ENCODE measurements at places on chromosomes 6 and 20.

DNA sequence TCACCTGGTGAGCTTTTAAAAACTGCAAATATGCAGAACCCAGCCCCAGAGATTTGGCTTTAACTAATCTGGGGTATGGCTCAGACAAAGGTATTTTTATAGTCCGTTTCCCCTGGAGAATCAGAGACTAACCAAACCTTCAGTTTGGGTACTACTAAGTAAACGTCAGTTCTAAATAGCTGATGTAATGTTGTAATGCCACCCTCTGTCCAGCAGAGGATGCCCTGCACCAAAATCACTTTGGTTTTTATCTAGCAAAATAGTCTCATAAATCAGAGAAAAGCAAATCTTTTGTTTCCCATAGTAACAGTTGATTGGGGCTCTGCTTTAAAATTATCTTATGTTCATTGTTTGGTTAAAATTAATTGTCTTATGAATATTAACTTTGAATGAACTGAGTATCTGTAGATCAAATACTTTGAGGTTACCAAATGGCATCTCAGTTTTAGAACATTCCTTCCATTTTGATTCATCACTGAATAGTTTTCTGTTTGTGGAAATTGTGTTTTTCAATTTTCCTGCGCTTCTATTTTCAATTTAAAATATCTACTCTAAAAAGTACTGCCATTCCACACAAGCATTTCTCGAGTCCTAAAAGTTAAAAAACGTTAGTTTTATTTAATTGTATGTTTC lies 278.3 kb upstream of the PLCB4 start:
- no peak for DNase-seq

DNA sequence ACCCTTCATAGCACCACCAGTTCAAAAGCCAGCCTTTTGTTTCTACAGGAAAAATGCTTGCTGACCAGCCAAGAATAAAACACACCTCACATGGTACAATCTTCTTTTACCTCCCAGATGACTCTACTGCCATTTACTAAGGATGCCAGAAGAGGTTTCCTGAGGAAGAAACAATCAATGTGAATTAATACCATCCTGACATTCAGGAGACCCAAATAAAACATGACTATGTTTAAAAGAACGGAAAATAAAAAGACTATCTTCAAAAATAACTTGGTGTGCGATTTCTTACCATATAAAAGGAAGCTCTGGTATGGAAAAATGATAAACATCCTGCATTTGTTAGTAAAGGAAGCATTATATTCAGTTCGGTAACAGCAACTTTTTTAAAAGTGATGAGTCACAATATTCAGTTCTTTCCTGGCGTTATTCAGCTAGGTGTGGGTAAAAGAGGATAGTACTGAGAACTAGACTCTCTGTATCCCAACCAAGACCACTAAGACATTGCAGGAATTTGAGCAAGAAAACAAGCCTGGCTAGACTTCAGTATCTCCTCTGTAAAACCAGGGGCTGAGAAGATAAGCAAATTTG lies 16.3 kb downstream of the COL21A1 start:
- no peak for DNase-seq

GRCh38 chr6:93040375-93040774 lies 379.0 kb downstream of the EPHA7 start:
- no peak for DNase-seq

DNA sequence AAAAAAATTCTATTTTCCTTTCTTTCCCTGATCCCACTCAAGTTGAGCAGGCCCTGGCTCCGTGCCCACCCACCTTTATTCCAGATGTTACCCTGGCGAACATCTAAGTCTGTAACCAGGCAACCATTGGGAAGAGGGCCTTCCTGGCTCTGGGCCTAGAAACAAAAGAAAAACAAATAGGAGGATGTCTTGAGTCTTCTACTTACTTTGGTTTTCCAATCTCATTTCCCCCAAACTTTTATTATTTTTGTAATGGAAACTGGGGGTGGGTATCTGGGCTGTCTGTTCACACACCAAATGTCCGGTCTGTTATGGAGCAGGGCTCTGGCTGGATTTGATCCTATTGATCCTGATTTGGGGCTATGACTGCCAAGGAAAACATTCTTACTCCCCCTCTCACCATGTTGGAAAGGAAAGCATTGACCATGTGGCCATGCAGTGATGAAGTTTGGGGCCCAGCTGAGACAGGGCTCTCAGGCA lies 744.1 kb downstream of the DHX35 start:
- DNase-seq: no peak

DNA sequence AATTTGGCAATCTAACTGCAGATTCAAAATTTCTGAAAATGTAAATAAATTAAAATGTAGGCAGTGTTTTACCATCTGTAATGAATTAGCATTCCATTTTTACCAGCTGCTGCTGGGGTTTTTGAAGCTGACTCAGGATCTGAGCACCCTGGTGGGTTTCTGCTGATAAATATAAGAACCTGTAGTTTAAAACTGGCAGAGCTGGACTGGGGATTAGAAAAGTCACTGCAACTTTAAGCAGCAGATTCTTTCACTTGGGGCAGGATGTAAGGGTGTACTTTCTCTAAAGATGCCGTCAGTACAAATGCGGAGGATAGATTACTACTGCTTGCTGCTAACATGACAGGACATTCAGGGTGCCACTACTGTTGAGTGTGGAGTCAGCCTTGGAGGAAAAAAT lies 341.8 kb downstream of the CDKAL1 start:
- no peak for DNase-seq

DNA sequence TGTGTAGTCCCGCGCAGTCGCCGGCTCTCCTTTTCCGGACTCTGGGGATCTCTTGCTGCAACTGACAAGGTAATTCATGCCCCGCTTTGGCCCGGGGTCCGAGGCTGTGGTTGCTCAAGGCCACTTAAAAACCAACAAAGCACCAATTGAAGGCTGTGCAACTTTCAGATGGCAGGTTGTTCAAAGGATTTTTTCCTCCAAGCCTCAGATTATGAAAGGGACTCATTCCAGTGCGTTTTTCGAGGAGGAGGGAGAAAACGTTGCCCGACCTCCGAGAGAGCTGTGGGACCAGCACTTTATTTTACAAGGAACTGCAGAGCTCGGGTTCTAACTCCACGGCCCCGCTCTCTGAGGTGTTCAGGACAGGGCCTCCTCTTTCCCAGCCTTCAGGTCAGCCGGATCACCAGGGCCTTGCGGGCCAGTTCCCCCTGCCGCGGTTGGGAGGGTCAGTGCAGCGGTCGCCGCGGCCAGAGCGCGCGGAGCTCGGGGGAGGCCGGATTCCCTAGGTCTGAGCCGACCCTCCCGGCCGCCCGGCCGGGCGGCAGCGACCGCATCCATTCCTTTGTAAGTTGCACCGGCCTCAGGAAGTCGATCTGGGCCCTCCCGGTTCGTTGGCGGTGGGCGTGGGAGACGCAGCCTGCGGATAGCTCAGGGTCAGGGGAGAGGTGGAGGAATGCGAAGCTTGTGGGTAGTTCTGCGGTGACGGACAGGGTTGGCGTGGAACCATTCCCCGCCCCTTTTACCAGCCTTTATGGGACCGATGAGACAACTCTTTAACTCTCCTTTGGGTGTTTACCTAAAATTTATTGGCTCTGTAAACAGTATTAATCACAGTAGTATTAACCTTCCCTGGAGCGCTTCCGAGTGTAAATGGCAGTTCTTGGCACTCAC lies 1.6 kb downstream of the UTRN start:
- no peak for DNase-seq

All from stimulated activated CD8-positive, alpha-beta memory T cell treated with anti-CD3 and anti-CD28 coated beads, Interleukin-12 subunit alpha, Interleukin-12 subunit beta, amount 100 ng/mL, for 1 hour (primary cell).